Activated T-cell treated with anti-CD3 and anti-CD28 coated beads, Interleukin-2, amount 50 U/mL, for 48 hours (primary cell): ENCODE measurements at places on chromosomes 11 and 22.

DNA sequence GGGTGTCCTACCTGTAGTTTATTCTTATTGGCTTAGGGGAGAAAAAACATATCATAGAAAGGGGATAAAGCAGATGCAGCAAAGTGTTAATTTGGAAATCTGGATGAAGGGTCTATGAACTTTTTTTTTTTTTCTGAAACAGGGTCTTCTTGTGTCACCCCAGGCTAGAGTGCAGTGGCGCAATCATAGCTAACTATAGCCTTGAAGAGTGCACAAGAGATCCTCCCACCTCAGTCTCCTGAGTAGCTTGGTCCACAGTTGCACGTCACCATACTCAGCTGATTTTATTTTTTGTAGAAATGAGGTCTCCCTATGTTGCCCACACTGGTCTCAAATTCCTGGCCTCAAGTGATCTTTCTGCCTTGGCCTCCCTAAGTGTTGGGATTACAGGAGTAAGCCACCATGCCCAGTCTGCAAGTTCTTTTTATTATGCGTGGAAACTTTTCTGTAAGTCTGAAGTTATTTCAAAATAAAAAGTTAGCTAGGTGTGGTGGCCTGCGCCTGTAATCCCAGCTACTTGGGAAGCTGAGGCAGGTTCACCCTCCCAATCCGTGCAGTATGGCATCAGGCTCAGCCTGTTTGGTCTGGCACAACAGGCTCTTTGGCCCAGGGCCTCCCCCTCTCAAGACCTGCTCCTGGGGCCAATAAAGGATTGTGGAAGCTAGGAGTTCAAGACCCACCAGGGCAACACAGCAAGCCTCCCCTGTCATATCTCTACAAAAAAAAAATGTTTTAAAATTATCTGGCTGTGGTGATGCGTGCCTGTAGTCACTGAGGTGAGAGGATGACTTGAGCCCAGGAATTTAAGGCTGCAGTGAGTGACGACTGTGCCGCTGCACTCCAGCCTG lies 111.9 kb downstream of the MED15 start:
- DNase-seq: no peak

DNA sequence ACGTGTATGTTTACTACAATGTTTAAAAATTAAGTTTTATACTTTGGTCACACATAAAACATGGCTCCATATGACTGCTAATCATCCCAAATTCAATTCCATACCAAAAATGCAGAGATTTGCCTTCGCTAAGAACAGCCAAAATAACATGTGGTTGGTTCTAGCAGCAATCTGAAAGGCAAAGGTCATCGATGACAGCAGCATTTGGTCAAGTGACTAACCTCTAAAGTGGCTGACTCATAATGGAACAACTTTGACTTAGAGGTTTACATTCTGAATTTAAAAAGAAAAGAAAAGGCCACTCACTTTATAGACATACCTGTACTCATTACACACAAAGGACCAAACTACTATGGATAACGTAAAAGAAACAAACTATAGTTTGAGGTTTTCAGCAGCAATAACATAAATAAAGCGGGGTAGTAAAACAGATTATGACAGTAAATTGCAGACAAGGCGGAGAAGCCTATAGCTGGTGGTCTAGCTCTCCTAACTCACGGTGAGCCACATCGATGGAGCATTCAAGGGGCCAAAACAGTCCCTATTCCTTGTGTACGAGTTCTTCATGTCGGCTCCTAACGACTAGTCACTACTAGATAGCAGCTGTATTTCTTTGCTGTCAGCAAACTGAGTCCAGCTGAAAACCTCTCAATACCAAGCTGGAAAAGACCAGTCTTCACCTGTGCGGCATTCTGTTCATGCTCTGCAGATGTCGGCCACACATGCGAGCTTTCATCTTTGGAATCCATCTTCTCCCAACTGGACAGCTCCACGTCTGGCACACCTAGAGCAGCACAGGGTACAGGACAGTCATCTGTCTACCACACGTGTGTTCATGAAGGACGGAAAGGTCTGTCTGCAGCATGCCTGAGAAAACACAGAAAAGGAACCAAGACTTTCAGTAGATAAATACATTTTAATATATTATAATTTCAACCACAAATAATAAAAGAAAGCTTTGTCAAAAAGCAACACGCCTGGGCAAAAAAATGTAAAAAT lies 42.1 kb downstream of the PRDM10 start:
- no peak for DNase-seq

- no peak for DNase-seq
These were observed 13.8 kb downstream of the DENND5A start for GRCh38 chr11:9251311-9251710.

- DNase-seq: no peak
These were observed 82.9 kb downstream of the ETS1 start for GRCh38 chr11:128504486-128504885.

DNA sequence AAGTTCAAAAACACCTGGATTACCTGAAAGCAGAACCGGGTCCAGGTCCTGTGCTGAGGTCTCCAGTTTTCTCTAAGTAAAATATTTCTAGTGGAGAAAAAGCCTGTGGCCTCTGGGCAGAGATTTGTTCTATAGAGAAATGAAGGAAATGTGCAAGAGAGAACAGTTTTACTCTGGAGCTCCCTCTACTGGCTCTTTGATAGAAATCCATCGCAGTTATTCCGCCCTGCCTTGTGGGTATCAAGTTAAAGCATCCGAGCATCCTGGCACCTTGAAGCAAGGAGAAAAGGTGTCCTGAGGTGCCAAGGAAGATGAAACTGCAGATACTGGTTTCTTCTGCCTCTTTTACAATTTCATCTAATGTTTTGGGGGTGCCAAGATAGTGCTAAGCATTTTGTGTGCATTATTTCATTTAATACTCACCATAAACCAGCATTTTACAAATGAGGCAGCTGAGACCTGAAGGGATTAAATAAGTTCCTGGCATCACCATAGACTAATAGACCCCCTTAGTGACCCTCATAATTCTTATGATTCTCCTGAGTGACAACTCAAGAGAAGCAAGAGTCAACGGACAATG lies 113.1 kb upstream of the HSD17B12 start:
- DNase-seq: no peak

GRCh38 chr11:45756384-45757010 lies 48.5 kb upstream of the SLC35C1 start:
- no peak for DNase-seq

GRCh38 chr22:35054064-35054463 lies 11.9 kb upstream of the ISX start:
- no peak for DNase-seq

DNA sequence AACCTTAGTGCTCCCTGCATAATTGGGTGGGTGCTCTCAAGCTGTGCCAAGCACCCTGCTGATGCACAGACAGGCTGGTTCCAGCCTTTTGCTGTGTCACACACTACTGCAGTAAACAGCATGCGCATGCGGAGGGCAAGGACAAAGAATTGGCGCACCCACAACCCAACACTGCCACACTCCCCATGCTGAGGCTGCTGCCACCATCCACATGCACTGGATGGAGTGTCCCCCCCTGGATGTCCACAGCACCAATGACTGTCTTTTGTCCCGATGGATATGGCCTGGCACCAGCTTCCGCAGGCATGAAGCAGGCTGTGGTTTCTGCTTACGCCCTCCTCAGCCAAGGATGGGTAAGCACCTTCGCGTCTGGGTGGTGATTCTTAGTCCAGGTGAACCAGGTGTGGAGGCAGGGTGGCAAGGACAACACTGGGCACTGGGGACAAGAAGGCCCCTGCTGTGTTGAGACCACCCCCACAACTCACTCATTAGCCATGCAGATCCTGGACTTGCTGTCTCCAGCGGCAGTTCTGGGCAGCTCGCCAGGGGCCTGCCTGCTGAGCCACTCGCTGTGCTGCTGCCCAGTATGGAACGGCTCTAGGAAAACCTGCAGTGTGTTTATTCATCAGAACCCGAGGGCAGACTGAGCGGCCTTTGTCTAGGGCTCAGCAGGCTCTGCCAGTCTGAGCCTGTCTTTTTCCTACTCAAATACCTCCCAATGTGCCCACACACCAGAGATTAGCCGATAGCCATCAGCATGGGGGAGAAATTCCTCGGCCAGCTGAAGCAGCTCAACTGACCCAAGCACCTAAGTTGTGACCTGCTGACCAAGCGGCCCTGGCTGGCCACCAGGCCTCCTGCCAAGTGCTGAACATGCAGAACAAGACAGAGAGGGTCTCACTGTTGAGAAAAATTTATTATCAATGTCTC lies 8.2 kb upstream of the NAP1L4 start:
- no peak for DNase-seq

- peak; percentile 31 for DNase-seq
These were observed 23.9 kb upstream of the RBFOX2 start for GRCh38 chr22:36052505-36052941.

DNA sequence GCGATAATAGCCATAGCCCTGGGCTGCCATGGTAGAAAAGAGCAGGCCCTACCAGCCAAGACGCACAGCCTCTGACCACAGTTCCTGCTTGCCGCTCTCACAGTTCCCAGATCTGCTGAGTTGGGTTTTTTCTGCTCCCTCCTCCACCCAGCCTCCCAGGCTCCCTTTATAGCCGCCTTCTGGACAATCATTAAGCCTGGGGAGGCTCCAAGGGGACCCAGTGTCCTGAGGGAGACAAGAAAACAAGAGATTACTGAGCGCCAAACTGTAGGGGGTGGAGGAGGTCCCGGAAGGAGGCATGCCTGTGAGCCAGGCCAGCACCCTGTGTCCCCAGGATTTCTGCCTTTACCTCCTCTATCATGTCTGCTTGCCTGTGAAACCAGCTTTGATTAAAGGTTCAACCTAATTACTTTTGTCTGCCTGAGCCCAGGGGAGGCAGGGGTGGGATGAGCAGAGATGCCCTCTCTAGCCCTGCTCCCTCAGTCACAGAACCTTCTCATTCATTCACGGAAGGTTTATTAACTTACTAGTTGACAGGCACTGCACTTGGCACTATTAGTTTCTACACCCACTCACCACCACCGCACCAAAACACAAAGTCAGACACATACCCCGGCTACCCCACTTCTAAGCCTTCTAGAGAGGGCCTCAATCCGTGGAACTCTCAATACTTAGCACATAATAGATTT lies 1.2 kb downstream of the SLC37A4 start:
- peak; percentile 65 for DNase-seq

GRCh38 chr11:62150887-62151736 lies 27.3 kb downstream of the INCENP start:
- peak; percentile 12 for DNase-seq

GRCh38 chr11:57394203-57394965 lies 3.9 kb upstream of the PRG2 start:
- no peak for DNase-seq

DNA sequence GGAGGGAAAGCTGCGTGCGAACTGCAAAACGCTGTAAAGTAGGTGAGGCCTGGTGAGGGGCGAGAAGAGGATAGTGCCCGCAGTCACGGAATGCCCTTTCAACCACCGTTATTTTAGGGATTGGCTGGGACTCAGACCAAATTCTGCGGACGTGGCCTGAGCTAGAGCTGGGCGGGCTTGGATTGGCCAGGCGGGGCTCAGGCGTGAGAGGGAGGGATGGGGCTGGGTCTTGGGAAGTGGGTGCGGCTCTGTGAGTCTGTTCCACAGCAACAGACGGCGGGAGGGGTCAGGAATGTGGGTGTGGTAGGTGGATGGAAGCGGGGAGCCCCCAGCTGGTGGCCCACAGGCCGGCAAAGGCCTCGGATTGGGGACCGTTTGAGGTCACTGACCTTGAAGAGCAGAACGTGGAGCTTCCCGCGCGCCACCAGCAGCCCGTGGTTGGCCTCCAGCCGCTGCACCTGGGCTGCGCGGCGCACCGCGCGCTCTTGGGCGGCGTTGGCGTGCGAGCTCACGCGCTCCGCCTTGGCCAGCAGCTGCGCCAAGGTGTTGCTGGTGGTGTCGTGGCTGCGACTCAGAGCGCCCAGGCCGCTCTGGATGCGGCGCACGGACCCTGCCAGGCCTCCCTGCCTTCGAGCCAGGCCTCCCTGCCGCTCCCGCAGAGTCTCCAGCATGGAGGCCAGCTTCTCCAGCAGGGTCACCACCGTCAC lies 444 bp downstream of the CAVIN3 start:
- peak; percentile 65 for DNase-seq

GRCh38 chr11:83818349-83818748 lies 532.2 kb upstream of the CCDC90B start:
- no peak for DNase-seq

DNA sequence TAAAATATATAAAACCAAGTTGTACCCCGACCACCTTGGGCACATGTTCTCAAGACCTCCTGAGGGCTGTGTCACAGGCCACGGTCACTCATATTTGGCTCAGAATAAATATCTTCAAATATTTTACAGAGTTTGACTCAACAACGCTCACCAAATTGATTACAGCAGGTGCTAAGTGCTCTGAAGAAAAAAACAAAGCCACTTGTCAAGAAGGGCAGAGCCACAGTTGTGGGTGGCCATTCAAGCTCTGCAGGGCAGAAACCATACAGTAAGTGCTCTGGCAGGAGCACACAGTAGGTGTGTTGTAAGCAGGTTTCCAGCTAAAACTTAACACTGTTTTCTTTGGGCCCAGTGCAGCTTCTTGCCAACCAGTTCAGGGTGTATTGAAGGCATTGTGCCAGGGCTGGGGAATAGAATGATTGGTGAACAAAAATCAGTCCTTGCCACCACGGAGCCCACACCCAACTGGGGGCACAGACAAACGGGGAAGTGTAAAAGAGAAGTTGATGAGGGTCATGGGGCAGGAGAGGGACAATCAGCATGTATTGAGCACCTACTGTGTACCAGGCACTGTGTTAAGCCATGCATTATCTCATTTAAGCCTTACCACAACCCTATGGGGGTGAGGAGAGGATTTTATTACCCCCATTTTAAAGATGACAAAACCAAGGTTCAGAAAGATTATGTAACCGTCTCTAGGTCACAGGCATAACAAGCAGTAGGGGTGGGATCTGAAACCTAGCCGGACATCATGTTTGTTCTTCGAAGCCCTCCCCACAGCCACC lies 18.2 kb downstream of the ARRB1 start:
- no peak for DNase-seq

- no peak for DNase-seq
These were observed 27.9 kb upstream of the MYEOV start for GRCh38 chr11:69265911-69266510.

- no peak for DNase-seq
These were observed 581.4 kb downstream of the KCNA4 start for GRCh38 chr11:29435421-29435820.

DNA sequence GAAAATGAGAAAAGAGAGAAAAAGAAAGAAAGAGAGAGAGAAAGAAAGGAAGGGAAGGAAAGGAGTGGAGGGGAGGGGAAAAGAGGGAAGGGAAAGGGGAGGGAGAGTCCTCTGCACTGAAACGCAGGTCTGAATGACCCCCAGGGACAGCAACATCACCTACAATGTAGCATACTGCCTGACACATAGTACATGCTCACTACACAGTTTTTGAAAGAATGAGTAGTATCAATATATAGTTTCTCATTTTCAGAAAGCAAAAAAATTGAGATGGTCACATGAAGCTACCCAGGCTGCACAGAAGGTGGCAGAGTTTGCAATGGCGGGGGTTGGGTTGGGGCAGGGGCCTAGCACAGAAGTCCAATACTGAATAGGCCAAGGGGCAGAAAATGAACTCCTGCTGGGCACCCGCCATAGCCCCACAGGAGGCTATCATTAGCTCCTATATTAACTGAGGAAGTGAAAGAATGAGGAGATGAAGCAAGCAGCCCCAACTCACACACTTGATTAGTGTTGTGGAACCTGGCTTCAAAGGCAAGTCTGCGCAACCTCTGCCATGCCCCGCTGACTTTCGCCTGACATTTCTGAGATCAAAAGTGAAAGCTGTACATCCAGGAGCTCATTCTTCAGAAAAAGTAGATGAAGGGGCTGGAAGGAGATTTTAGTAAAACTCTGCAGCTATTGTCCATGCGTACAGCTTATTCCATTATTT lies 241.2 kb upstream of the SYN3 start:
- DNase-seq: no peak
